Glutamatergic neuron (in vitro differentiated cells): ENCODE measurements at places on chromosomes 1 and 21.

DNA sequence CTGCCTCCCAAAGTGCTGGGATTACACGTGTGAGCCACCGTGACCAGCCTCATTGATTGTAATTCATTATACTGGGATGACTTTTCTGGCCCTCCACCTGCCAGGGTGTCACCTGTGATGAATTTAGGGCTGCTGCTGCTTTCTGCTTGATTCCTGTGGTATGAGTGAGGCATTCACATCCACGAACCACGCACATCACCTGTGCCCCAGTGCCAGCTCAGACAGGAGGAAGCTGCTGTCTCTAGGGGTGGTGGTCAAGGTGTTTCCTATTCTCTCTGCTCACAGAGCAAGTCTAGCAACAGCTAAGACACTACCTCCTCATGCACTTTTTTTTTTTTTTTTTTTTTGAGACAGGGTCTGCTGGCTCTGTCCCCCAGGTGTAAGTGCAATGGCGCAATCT, 12.3 kb upstream of the LDLRAD2 start:
- no peak for DNase-seq

GRCh38 chr1:85624361-85624760, 43.8 kb downstream of the CCN1 start:
- DNase-seq = no peak

GRCh38 chr1:85448358-85448757, 16.6 kb downstream of the DDAH1 start:
- DNase-seq = no peak

DNA sequence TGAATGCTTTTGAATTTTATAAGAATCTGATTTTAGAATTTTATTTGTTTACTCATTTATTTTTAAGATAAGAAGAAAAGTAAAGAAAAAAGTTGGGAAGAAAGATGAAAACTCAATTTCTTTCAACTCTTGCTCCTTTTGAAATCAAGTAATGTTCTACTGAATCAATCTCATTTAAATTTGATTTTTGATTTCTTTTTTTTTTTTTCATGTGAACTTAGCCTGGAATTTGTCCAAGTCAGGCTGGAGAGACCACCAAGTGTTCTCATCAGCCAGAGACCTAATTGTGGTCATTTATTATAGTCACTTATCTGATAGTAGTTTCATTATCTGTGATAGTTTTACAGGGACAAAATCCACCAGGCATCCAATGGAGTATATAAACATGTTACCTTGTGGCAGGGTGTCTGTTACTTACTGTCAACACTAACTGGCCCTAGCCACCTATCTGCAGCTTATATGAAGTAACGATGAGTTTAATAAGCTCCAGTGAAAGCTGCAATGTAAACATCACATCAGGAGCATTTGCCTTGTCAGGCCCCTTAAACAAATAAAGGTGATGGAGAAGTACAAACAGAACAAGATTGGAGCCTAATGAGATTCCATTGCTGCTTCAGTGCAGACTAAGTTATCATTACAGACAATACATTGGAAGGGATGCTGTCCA, 39.2 kb downstream of the HLX start:
- DNase-seq = no peak

DNA sequence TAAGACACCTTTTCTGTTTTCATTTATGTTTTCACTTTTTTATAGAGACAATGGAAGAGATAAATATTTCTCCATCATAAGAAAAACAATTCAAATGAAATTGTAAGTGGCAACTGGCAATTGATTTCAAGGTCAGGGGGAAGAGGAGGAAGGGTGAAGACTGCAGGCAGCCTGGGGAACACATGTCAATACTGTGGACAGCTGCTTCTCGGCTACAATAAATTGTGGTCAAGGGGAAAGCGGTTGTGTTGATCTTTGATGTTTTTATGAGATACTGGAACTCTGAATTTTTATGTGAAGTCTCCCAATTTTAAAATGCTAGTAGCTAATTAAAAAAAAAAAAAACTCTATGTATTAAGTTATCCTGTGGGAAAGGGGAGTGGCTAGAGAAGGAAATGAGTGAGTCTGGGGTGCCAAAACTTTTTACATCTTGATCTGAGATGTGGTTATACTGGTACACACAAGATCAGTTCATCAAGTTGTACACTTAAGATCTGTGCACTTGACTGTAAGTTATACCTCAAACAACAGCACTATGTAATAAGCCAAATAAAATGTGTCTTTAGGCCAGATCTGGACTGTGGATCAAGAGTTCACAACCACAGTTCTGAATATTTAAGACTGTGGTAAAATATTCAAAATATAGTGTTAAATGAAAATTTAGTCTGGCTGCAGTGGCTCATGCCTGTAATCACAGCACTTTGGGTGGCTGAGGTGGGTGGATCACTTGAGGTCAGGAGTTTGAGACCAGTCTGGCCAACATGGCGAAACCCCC, 18.0 kb downstream of the SSX2IP start:
- DNase-seq = peak; percentile 21

GRCh38 chr1:180310095-180310494, 80.0 kb downstream of the LHX4 start:
- DNase-seq = no peak

GRCh38 chr1:6358757-6359201, 34.8 kb downstream of the ACOT7 start:
- DNase-seq = no peak

DNA sequence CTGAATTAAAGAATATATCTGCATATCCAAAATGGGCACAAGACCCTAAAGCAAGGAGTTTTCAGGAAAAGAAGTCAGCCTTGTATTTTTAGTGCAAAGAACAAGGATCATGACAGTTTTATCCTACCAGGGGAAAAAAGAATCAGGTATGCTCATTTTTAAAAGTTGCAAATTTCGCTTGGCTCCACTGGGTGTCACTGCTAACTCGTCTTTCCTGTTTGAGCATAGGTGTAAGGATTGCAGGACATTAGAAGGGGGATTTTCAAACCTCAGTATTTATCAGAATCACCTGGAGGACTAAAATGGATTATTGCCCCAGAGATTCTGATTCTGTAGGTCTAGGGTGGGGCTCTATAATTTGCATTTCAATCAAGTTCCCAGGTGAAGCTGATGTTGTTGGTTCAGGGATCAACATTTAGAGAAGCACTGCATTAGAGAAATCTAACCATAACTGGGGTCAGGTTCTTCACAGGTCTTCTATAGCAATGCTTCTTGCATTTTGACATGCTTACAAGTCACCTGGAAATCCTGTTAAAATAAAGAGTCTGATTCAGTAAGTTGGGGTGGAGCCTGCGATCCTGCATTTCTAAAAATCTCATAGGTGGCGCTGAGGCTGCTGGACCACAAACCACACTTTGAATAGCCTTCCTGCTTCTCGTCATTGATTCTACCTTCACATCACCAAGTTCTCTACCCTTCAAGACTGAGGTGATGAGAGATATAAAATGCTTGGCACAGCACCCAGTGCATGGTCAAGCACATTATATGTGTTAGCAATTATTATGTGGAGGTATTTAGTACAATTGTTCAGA, 39.6 kb downstream of the NUF2 start:
- DNase-seq = no peak

DNA sequence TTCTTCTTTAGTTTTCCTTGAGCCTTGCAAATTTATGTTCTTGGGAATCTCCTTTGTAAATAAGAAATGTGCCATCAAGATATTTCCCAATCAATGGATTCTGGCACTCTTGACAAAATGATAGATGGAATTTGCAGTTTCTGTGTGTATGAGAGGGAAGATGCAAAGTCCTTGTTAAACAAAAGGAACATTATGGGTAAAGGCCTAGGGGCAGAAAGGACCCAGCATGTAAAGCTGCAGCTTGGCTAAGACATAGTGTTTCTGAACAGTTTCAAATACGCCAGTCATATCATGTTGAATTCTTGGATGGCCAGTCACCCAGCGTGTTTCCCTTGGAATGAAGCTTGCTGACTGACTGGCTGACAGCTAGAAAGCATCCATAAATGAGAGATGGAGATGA, 210.8 kb downstream of the NFIA start:
- no peak for DNase-seq

- DNase-seq = no peak
Observed at GRCh38 chr1:89574621-89575020, 50.0 kb downstream of the LRRC8B start.

DNA sequence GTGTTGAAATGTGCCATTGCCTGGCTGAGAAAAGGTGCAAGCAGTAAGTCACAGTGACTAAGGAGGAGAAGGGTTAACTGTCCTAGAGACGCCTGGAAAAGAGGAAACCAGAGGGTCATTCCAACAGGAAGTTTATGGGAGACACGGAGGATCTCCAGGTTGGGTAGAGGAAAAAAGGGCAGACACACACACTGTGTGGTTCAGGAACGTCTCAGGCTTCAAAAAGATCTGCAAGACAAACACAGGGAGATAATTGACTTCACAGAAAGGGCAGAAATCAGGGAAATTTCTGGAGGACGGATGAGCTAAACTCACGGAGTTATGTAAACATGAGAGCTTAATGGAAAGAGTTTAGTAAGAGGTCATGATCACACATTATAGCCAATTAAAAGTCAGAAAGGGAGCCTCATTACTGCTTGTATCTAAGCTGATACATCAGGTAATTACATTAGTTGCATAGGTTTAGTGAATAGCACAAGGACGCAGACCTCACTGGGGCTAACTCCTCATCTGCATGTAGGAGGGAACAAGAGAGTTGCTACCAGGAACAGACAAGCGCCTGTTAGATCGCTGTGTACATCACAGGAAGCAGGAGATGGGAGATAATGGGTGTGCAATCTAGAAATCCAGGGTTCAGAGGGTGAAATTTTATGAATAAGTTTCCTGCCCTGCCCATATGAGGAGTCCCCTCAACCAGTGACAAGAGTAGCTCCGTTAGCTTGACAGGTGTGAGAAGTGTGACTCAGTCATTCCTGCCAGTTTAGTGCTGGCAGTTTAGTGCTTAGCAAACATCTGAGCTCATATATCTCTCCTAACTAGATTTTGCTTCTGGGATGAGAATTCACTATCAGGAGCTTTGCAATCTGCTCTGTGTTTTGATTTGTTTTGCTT, 96.6 kb upstream of the TNR start:
- DNase-seq = no peak

DNA sequence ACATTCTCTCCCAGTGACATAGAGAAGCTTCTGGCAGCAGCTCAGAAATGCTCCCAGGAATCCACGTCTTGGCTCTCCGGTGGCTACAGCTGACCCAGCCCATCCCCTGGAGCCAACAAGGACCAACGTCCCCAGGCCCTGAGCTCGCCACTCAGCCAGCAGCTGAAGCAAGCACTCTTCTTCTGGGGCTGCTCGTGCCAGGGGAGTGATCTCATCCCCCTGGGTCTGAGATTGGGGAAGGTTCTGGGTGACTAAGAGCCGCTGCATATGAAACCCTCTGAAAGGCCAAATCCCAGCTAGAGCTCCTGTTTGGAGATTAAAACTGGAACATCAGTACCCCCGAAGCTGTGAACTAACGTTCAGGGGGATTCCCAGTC, 487.9 kb downstream of the NPHP4 start:
- no peak for DNase-seq

GRCh38 chr1:36464605-36465393, 615 bp upstream of the MRPS15 start:
- DNase-seq = no peak

DNA sequence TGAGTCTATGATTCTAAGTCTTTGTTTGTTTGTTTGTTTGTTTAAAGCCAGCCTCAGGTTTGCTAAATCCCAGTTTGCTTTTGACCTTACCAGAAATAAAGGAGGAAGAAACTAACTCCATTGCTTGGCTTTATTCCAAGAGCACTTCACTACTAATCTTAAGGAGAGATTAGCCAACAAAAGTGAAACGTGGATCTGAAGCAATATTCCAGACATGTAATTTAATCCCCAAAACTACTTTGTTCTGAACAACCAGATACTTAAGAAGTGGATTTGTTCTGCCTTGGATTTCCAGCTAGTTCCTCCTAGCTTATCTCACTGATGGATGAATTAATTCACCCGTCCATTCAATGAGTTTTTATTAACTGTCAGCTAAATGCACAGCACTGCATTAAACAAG, 15.9 kb upstream of the CEP350 start:
- DNase-seq = no peak

- no peak for DNase-seq
Observed at GRCh38 chr1:84574936-84575335, 696 bp upstream of the CTBS start.

- DNase-seq = no peak
Observed at GRCh38 chr1:219296430-219297355, 123.0 kb downstream of the LYPLAL1 start.

GRCh38 chr1:218510153-218510772, 165.1 kb downstream of the TGFB2 start:
- DNase-seq = no peak

DNA sequence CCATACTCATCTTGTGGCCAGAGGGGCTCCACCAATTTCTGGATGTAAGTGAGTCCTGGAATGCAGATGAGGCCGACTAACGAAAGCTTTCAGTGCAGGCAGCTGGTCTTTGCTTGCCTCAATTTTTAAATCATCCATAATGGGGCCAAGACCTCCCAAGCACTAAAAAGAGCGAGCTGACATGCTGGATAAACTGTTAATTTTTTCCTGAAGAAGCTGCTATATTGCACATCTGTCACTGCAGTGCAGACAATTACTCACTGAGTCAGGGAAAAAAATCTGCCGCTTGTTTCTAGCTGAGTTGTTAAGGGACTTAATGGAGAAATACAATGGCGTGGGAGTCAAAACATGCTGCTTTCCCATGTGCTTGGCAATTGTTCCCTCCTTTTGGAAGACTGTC, 205.5 kb downstream of the GPATCH2 start:
- DNase-seq = no peak

DNA sequence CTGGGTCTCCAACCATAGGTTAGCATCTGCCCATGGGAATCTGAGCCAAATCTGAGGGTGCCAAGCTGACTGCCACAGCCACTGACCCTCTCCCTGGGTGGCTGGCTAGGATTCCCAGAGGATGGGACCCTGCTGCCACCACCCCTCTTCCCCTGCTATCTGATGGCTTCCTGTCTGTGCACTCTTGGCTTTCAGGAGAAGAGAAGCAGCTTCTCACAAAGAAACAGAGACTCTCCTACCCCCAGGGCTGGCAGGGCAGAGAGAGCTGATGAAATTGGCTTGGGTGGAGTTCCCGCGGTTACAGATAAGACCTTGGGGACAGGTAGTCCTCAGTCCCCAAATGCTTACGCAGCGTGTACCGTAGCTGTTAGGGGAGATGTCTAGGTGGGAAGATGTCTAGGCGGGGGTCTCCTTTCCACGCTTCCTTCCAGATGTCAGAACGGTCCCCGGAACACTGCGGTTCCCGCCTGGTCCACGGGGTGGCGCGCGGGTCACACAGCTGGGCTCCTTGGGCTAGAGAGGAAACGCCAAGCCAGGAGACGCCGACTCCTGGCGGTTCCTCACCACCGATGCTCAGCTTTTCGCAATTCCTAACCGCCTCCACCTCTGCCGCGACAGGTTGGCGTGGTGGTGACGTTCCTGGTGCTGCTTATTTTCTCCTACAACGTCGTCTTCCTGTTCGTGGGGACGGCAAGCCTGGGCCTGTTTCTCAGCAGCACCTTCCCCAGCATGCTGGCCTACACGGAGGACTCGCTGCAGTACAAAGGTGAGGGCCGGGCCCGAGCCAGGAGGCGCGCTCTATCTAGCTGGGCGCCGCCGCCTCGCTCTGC, 40.1 kb downstream of the ELK4 start:
- DNase-seq = peak; percentile 95

DNA sequence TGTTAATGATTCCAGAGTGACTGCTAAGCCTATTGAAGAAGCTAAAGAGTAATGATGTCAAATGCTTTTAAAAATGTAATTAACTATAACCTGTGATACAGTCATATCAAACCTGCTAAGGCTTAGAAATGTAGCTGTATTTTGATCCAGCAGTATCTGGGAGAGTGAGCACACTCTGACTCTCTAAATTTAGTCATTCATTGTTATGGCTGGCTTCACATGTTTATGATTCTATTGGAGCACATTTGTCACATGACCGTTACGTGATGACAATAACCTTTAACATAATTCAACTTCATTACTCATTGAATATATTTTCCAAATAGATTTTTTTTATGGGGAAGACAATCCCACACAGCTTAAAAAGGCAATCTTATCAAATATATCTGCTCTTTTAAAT, 587.1 kb downstream of the LMO4 start:
- DNase-seq = no peak
